AG04450 (cell line): ENCODE measurements at places on chromosomes 13 and 19. TPM values are rescaled to one million over a fixed set of nuclear protein-coding genes. Genes with fewer than 3 reads are reported as not detected.

- no peak for DNase-seq
Measured at GRCh38 chr13:31968473-31968872, 63.1 kb upstream of the FRY start.

DNA sequence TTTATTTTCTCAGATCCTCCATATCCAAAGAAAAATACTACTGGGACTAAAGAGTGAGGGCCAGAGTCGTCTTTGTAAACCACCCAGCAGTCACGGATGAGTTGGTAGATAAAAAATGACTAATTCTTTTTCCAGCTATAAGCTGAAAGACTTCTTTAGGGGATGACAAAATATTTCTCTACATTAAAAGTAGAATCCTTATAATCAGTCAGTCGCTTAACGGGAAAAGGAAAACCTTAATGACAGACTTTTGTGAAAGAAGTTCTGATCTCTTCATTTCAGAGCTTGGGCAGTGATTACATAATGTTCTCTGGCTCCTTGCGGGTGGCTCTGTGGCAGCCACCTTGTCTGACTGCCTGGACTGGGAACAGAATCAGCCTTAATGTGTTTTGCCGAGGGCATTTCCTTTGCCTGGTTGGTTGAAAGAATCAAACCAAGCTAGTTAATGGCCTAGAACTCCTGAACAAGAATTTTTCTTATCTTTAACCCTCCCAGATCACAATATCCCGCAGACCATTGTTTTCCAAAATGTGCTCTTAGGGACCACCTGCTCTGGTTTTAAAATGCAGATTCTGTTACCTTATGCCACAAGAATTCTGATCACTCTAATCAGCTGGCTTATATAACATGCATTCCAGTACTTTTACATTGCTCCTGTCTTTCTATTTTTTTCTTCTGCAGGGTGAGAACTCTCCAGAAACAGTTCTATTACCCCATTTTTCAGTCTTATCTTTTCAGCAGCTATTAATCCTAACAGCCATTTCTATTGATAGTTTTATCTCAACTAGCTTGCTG is 2.5 kb downstream of the ITM2B start:
- DNase-seq: no peak

- no peak for DNase-seq
Measured at GRCh38 chr13:110062777-110063442, 244.0 kb downstream of the COL4A1 start.

- DNase-seq: no peak
Measured at GRCh38 chr13:52162279-52163101, 3.1 kb upstream of the NEK3 start.

GRCh38 chr13:101523154-101524131 is 71.0 kb downstream of the ITGBL1 start:
- peak; percentile 7 for DNase-seq

DNA sequence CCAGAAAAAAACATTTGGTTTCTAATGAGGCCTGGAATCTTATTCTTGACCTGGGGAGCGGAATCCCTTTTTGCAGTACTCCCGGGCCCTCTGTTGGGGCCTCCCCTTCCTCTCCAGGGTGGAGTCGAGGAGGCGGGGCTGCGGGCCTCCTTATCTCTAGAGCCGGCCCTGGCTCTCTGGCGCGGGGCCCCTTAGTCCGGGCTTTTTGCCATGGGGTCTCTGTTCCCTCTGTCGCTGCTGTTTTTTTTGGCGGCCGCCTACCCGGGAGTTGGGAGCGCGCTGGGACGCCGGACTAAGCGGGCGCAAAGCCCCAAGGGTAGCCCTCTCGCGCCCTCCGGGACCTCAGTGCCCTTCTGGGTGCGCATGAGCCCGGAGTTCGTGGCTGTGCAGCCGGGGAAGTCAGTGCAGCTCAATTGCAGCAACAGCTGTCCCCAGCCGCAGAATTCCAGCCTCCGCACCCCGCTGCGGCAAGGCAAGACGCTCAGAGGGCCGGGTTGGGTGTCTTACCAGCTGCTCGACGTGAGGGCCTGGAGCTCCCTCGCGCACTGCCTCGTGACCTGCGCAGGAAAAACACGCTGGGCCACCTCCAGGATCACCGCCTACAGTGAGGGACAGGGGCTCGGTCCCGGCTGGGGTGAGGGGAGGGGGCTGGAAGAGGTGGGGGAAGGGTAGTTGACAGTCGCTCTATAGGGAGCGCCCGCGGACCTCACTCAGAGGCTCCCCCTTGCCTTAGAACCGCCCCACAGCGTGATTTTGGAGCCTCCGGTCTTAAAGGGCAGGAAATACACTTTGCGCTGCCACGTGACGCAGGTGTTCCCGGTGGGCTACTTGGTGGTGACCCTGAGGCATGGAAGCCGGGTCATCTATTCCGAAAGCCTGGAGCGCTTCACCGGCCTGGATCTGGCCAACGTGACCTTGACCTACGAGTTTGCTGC is at the start of gene ICAM4:
Gene ICAM4 (plus strand): TSS at position 153 of the 935 bp plus-strand sequence. CDS start 58 bp downstream, at position 211.
- DNase-seq: no peak

DNA sequence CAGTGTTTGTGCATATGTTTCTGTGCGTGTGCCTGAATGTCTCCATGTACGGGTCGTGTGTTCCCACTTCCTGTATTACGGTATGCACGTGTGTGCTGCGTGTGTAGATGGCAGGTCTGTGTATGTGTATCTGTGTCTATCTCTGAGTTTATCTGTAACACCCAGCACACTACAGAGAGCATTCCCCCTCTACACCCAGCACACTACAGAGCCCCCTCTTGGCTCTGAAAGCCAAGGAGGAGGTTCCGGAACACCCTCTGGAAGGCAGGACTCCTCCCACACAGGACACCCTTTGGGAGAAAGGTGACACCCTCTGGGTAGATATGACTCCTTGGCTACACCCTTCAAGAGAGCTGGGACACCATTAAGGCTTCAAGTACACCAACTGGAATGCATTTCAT is 2.1 kb upstream of the ERFL start:
- no peak for DNase-seq

GRCh38 chr19:2922987-2923386 is 21.8 kb downstream of the ZNF77 start:
- DNase-seq: no peak

GRCh38 chr13:75764926-75765310 is 128.8 kb downstream of the LMO7 start:
- no peak for DNase-seq

DNA sequence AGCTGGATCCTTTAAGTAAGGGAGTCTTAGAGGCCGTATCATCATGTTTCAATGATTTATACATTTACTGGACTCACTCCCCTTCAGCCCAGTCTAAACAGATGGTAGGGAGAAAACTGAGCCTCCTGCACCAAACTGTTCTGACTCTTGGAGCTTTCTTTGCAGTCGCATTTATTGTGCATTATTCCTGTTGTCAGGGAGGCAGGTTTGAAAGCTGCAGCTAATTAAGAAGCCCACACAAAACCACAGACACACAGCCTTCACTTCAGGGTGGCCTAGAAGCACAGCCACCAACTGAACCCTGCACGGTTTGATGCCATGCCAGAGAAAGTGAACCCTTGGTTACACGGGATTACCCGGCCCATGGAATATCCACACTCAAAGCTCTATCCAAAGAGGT is 911.0 kb downstream of the UQCRFS1 start:
- no peak for DNase-seq

GRCh38 chr13:79547211-79548195 is 66.5 kb downstream of the NDFIP2 start:
- DNase-seq: no peak

DNA sequence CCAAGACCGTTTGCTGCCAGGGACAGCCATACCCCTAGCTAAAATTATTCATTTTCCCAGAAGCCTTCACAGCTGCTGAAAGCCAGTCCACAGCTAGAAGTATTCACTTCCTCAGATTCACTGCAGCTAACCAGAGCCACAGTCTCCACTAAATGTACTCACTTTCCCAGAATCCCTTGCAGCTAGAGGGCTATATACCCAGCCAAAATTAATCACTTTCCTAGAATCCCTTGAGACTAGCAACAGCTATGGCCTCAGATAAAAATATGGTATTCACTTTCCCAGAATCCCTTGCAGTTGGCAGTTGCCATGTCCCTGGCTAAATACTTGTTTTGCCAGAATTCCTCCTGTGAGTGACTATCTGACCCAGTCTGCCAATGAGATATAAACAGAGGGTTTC is 13.8 kb upstream of the MEIS3 start:
- no peak for DNase-seq

DNA sequence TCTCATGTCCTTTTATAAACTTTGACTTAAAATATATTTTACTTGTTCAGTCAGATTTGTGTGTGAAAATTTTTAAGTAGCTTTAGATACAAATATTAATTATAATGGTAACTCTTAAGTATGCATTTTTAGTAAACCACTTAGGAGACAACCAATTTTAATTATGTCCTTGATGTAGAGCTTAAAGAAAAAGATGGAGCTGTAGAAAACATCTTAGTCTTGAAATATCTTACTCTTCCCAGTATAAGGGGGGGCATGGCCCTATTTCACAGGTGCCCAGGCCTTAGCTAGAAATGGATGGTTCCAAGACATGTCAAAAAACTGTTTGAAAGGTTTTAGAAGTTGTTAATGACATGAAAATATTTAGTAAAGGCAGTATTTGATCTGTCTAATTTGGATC is 43.4 kb upstream of the CEACAM21 start:
- no peak for DNase-seq

GRCh38 chr13:43031881-43032280 is 8.5 kb downstream of the DNAJC15 start:
- no peak for DNase-seq

GRCh38 chr19:46283771-46284170 is 13.1 kb upstream of the HIF3A start:
- DNase-seq: no peak

GRCh38 chr13:107807306-107808073 is 407.8 kb downstream of the LIG4 start:
- DNase-seq: no peak

DNA sequence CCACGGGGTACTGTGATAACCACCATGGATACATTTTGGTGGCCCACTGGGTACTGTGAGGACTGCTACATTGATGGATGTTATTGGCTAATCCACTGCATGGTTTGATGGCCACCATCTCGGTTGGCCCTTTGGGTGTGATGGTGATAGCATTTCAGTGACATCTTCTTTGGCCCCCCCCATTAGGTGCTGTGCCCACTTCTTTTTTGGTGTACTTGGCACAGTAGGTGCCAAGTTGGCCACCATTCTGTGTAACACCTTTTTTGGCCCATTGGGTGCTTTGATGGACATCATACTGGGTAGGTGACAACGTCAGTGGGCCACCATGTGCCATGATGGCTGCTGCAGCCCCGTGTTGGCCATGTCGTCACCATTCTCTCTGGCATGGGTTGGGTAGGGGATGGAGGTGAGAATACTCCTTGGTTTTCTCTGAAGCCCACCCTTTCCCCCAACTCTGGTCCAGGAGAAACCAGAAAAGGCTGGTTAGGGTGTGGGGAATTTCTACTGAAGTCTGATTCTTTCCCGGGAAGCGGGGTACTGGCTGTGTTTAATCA is 9.2 kb downstream of the FOXA3 start:
- DNase-seq: no peak

- DNase-seq: no peak
Measured at GRCh38 chr19:29324717-29325116, 111.8 kb upstream of the UQCRFS1 start.

DNA sequence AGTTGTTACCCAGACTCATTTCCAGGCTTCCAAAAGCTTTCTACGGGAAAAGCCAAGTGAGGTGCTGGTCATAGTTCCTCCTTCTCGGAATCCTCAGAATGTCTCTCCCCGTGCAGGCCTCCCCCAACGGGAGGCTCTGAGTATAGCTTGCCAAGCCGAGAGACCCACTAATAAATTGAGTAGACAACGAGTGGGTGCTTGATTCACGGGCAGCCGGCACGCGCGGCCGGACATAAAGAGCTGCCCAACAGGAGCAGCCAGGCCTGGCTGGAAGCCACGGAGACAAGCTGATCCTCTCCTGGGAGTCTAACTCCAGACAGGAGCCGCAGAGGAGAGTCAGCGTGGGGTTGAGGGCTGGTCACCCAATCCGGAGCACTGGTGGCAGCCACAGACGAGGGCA is 43.4 kb upstream of the MEDAG start:
- DNase-seq: no peak

- no peak for DNase-seq
Measured at GRCh38 chr19:4063369-4064148, 3.1 kb downstream of the ZBTB7A start.

DNA sequence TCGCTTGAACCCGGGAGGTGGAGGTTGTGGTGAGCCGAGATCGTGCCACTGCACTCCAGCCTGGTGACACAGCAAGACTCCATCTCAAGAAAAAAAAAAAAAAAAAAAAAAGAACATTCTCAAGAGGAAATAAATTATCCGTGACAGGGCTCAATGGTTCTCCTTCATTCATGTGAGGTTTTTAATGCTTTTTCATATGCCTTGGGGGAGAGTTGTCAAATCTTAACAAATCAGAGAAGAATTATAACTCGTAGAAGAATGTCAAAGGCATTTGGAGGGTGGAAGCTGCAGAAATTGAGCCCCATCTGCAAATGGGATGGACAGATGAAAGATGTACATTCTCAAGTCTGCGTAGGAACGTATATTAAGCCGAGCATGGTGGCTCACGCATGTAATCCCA is 34.9 kb upstream of the HOMER3 start:
- DNase-seq: no peak

DNA sequence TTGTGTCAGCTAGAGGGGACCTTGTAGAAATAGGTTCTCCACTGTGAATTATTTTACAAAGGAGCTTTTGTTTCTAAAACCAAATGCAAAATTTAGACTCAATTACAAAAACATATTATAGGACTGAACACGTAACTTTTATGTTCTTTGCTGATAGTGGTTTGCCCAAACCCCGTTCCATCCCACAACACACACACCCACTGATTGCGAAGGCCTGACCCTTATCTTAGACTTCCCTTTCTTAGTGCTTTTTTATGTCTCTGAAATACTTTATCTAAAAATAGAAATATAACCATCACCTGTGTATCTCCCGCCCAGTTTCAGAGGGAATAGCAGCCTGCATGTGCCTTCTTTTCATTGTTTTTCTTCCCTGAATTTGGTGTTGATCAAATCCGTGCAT is 13.0 kb downstream of the CCNA1 start:
- DNase-seq: no peak

GRCh38 chr19:40413291-40413845 is at the start of gene PRX:
Gene PRX, minus strand, starts transcription at chr19:40413378. Its CDS starts 5,446 bp downstream, at chr19:40407932.
- DNase-seq: no peak

GRCh38 chr13:49627831-49628652 is at the start of gene ARL11:
Gene ARL11, plus strand, starts transcription at chr13:49628507. Its CDS starts 1,941 bp downstream, at chr13:49630448.
- DNase-seq: no peak

TNFRSF19 gene
- 151 and 183 TPM in 2 replicates for polyA plus RNA-seq

SLITRK5 gene
- polyA plus RNA-seq: 0.02 and 0.04 TPM in 2 replicates

REEP6 gene
- 0.84 and 1.1 TPM in 2 replicates for polyA plus RNA-seq

AZU1 gene
- 0.04 TPM in 1 of 2 replicates, not detected in the other for polyA plus RNA-seq

TEX30 gene
- polyA plus RNA-seq: 9.0 and 13.0 TPM in 2 replicates

ZNF226 gene
- polyA plus RNA-seq: 30.5 and 36.1 TPM in 2 replicates

B3GNT8 gene
- 0.14 and 0.29 TPM in 2 replicates for polyA plus RNA-seq

TNPO2 gene
- 47.3 and 58.8 TPM in 2 replicates for polyA plus RNA-seq

PGLYRP2 gene
- not detected in 2 replicates for polyA plus RNA-seq

IER2 gene
- 15.3 and 21.3 TPM in 2 replicates for polyA plus RNA-seq

F7 gene
- 0.06 TPM in 2 replicates for polyA plus RNA-seq
